ENCODE measurements at places on chromosomes 5 and 9. TPM values are rescaled to one million over a fixed set of nuclear protein-coding genes. Genes with fewer than 3 reads are reported as not detected.
A peak's percentile ranks its signal among the peaks of the same experiment; 100 is the strongest.

- no peak for DNase-seq
These were observed 170.3 kb upstream of the PRR16 start for GRCh38 chr5:120293796-120294195.

GRCh38 chr5:149175346-149176105 lies 34.2 kb downstream of the ABLIM3 start:
- no peak for DNase-seq

The FOXD4L5 gene
- 0.27 TPM for total RNA-seq

- DNase-seq, result no peak
These were observed 44.3 kb upstream of the NEURL1B start for GRCh38 chr5:172596638-172597231.

- no peak for DNase-seq
These were observed 167.8 kb upstream of the CCNG1 start for GRCh38 chr5:163269624-163270023.

The ITK gene
- 4.8 TPM for total RNA-seq

- DNase-seq, result no peak
These were observed 110.9 kb downstream of the NTRK2 start for GRCh38 chr9:84780385-84780784.

DNA sequence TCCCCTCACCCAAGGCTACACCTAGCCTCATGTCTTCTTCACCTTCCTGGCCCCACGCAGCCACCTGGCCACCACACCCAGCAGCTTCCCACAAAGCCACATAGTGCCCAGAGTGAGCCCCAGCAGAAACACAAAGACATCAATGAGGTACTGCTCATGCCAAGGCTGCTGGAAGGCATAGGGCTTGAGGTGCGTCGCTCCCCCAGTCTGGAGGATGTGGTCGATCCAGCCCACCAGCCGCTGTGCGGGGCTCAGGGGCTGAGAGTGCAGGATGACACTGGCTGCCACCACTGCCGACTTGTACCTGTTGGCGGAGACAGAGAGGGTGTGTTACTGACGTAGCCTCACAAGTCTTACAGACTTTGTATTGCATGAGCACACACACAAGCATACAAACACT lies 15.8 kb upstream of the CAPSL start:
- no peak for DNase-seq

DNA sequence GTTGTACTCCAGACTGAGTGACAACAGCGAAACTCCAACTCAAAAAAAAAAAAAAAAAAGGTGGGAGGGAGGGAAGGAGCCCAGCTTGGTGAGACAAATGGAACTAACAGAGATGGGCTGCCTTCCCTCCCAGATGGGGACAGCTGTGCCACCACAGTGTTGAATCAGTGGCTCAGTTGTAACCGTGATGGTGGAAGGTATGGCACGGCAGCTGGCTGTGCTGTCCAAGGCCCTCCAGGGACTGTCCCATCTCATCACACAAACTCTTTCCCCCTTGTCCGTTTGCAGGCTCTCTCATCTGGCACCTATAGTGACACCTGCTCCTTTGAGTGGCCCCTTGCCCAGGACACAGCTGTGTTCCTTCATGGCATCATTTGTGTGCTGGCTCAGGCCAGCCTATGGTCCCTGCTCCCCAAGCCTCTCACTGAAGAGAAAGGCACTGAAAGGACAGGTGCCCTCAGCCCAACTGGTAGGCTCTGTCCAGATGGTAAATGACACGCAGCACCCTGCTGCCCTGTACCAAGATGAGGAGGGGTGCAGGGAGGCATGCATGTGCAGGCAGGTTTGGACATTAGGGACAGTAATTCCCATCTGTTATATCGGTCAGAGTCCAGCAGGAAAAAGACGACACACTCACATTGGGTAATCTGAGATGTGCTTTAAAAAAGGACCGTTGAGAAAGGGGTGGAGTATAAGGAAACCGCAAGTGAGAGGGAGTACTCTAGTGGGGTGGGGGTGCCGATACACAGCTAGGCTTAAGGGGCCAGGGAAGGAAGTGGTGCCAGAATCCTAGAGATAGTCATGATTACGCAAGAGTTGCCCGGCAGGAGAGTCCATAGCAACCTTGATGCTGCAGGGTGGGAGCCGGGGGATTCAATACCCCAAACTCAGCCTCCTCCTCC lies 4.3 kb downstream of the SMIM33 start:
- no peak for DNase-seq

- no peak for DNase-seq
These were observed 128.5 kb upstream of the STC2 start for GRCh38 chr5:173456751-173457171.

DNA sequence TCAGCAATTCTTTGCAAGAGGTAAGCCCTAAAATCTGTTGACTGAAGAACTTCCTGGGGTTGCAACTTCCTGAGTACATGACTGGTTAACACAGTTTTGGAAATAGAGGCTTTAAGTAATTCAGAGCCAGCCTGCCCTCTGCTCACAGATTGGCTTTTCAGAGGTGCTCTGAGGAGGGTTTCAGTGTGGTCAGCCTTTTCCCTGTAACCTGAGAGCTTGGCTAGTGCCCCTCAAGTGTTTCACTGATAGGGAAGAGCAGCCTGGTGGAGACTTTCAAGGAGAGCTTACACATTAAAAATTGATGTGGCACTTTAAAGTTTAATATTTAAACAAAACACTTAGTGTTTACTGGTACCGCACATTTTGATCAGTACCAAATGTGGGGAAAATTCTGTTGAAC lies 56.7 kb upstream of the FOXB2 start:
- no peak for DNase-seq

- DNase-seq, result no peak
These were observed 141.1 kb upstream of the RANBP3L start for GRCh38 chr5:36442796-36443195.

The DMRT2 gene
- 2.4 TPM for total RNA-seq

The CCDC180 gene
- total RNA-seq, result 8.2 TPM

DNA sequence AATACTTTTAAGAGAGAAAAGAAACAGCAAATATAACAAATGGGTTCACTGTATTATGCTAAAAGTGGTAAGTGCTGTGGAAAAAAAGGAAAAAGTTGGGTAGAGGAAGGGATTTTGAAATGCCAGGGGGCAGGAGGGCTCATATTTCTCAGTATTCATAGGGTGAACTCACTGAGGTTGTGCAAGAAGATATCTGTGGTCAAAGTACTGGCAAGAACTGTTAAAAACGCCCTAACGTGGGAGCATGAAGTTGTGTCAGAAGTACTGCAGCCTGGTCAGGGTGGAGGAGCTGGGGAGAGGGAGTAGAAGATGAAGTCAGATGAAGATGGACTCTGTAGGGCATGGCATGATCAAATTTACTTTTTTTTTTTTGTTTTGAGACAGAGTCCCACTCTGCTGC lies 31.2 kb upstream of the SLC28A3 start:
- DNase-seq, result no peak

DNA sequence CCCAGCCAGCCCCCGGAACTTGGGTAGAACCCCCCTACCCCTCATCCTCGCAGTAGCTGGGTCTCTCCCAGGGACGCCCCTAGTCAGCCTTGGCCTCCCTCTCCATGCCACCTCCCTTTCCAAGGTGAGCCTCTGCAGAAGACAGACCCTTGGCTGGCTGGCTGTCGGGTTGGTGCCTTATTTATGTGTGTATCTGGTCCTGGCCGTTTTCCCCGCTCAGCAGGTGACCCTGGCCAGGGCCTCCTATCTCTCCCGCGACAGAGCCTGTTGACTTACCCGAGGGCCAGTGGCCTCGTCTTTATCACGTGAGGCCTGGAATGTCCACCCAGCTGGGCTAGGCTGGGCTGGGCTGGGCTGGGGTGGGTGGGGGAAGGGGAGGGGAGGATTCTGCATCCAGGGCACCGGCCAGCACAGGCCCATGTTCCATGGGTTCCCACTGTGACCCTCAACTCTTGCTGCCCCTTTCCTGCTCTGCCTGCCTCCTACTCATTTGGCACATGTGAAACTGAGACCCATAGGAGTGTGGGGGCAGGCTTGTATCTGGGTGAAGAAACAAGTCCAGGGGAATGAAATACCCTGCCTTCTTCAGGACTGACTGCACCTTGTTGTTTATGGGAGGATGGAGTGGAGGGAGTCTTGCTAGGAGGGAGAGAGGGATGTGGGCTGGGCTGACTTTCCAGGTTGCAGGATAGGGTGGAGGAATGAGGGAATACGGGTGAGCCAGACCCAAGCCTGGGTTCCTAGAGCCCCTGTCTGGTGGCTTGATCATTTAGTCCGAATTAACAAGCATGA lies 3.1 kb downstream of the CXXC5 start:
- DNase-seq, result peak; percentile 79

GRCh38 chr5:26388976-26389375 lies 649.4 kb downstream of the CDH9 start:
- no peak for DNase-seq

GRCh38 chr9:92657296-92658094 lies 12.4 kb downstream of the IPPK start:
- DNase-seq, result peak; percentile 47

DNA sequence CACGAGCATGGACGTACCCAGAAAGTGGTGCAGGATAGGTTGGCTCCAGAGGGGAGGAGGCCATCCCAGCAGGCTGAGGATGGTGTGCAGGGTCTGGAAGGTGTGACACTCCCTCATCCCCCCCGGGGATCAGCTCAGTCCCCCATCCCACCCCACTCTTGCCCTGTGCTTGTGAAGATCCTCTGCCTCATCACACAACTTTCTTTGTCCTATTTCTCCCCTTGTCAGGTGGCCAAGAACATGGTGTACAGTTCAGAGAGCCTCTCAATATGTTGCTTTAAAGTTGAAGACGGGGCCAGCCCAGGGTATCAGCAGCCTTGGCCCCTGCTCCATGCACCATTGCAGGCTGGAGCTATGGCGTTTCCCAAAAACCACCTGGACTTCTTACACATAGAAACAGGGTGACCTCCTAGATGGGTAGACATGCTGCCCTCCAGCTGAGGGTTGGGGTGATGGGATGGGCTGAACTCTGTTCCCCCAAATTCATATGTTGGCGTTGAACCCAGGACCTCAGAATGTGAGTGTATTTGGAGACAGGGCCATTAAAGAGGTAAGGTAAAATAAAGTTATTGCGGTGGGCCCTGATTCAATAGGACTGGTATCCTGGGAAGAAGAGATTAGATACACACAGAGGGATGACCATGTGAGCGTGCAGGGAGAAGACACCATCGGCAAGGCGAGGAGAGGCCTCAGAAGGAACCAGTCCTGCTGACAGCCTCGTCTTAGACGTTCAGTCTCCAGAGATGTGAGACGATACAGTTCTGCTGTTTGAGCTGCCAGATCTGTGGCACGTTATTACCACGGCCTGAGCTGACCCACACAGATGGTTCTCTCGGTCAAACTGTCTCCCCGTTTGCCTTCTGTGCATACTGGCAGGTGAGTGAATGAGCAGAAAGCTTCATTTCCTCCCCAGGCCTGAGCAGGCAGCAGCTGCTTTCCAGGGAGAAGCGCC lies 272.5 kb downstream of the GADD45G start:
- DNase-seq, result peak; percentile 19

DNA sequence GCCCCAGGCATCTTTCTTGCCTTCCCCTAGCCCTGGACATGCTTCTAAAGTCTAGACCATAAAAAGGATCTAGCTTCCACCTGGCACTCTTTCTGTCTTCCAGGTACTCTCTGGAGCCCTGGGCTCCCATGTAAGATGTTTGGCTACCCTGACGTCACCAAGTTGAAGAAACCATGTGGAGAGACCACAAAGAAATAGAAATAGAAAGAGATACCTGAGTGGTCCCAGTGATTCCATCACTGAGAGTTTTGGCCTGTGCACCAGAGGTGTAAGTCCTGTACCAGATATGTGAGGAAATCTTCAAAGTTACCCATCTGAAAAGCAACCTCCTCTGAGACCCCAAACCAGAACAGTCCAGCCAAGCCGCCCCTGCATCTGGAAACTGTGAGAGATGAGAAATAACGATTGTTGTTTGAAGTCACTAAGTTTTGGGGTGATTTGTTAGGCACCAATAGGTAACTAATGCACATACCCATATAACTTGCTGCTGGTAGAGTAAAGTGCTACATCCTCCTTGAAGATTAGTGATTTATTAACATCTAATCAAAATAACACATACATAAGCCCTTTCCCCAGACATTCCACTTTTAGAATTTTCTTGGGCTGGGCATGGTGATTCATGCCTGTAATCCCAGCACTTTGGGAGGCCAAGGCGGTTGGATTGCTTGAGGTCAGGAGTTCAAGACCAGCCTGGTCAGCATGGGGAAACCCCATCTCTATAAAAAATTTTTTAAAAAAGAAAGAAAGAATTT lies 85.7 kb upstream of the LHFPL2 start:
- no peak for DNase-seq

The GPR21 gene
- total RNA-seq, result 3.3 TPM

The LECT2 gene
- not detected for total RNA-seq

DNA sequence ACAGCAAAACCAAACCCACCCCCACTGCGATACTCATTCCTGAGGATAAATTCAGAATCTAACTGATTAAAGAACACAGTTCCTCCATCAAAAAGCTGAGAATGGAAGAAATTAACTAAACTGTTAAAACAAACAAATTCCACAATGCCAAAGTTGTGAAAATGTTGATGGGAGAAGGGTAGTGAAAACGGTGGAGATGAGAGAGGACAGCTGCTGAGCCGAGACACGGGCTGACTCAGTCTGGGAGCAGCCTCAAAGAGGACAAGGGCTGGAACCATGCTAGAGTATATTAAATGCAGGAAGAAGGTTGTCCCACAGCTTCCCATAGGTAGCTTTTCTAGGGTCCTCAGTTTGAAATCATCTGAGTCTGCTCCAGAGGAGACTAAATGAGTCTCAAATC lies 14.3 kb downstream of the ADAMTS12 start:
- DNase-seq, result no peak

GRCh38 chr5:125180231-125180829 lies 433.9 kb upstream of the ZNF608 start:
- no peak for DNase-seq

The KCNIP1 gene
- 2.1 TPM for total RNA-seq

The NR2F1 gene
- 181 TPM for total RNA-seq

DNA sequence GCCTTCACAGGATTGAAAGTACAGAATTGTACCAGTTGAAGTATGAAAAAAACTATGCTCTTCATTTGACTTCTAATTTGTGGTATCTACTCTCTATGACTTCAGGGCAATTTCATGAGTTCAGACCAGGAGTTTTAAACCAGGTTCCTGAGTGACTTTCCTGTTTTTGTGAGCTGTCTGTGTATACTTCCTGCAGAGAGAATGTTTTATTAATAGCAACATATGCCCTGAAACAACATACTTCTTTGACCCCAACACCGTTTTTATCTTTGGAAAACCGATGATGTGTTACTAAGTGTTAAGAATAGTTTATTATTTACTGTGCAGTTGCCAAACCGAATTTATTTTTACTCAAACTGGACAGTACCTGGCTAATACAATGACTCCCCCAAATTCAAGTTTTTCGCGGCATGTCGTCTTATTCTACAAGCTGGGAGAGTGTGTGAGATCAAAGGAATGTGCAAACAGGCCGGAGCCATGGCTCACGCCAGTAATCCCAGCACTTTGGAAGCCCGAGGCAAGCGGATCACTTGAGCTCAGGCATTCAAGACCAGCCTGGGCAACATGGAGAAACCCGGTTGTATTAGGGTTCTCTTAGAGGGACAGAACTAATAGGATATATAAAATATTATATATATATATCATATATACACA lies 58.7 kb upstream of the ERBIN start:
- no peak for DNase-seq

GRCh38 chr5:33964132-33964700 lies 20.3 kb downstream of the SLC45A2 start:
- no peak for DNase-seq

The PLAC8L1 gene
- not detected for total RNA-seq

The PCDHA7 gene
- 0.45 TPM for total RNA-seq

The KCNV2 gene
- not detected for total RNA-seq

The GABRA1 gene
- not detected for total RNA-seq

GRCh38 chr5:83688281-83688680 lies 32.4 kb downstream of the HAPLN1 start:
- no peak for DNase-seq

The ADGRD2 gene
- total RNA-seq, result not detected

- no peak for DNase-seq
These were observed 15.4 kb upstream of the ARL15 start for GRCh38 chr5:54325610-54326311.

The TSSK1B gene
- 0.36 TPM for total RNA-seq

Measured in sciatic nerve (tissue), 2 donors.